Caco-2 (cell line): ENCODE measurements at places on chromosomes 5 and 9.

- no peak overlapping the region for H3K4me3 ChIP-seq
- peaks cover 7% of the 10 kb centered on the region; the same call in 1 of the 2 replicates for H3K4me1 ChIP-seq
- no peaks in the 10 kb centered on the region for H3K27me3 ChIP-seq
- no peak overlapping the region for H3K27ac ChIP-seq
- no peak for DNase-seq
These were observed 186.7 kb downstream of the C9orf50 start for GRCh38 chr9:129434187-129434586.

DNA sequence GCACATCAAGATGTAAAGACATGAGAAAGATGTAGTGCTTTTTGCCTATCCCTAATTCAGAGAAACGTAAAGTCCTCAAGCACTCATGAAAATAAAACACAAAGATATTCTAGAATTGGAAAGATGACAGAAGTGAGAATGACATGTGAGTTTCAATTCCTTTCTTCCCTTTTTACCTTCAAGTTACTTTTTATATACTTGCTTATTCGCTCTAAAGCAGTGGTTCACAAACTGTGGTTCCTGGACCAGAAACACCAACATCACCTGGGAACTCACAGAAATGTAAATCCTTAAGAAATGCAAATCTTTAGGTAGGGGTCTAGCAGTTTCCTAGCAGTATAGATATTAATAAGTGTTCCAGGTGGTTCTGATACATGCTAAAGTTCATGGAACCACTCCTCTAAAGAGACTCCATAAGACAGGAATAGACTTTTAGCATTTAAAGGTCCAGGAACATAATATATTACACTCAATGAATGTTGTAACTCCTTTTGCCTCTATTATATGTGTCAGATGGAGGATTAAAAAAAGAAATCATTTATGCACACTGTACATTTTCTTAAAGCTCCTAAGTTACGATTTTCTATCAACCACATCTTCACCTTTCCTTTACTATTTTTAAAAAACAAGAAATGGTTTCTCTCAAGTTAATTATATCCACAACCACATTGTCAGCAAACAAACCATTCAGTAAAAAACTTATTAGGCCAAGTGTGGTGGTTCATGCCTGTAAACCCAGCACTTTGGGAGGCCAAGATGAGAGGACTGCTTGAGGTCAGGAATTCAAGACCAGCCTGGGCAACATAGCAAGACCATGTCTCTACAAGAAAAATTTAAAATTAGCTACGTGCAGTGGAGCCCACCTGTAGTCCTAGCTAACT, 39.9 kb downstream of the ERP44 start:
- no peak for DNase-seq
- no peaks in the 10 kb centered on the region for H3K27me3 ChIP-seq
- no peak overlapping the region for H3K27ac ChIP-seq
- no peak overlapping the region for H3K4me3 ChIP-seq

- no peak overlapping the region for H3K27ac ChIP-seq
- H3K4me1 ChIP-seq, result no peaks in the 10 kb centered on the region; the same call in 1 of the 2 replicates
- no peaks in the 10 kb centered on the region for H3K27me3 ChIP-seq
- no peak for DNase-seq
- no peaks in the 10 kb centered on the region for H3K36me3 ChIP-seq
These were observed 73.2 kb downstream of the APTX start for GRCh38 chr9:32928145-32928763.

- H3K27me3 ChIP-seq, result no peaks in the 10 kb centered on the region
- DNase-seq, result no peak
- no peaks in the 10 kb centered on the region for H3K4me1 ChIP-seq
- no peak overlapping the region for H3K27ac ChIP-seq
- H3K4me3 ChIP-seq, result no peak overlapping the region
These were observed 29.5 kb downstream of the PFDN1 start for GRCh38 chr5:140273401-140273877.
